GM18507 (cell line): ENCODE measurements at places on chromosomes 12 and 14.

DNA sequence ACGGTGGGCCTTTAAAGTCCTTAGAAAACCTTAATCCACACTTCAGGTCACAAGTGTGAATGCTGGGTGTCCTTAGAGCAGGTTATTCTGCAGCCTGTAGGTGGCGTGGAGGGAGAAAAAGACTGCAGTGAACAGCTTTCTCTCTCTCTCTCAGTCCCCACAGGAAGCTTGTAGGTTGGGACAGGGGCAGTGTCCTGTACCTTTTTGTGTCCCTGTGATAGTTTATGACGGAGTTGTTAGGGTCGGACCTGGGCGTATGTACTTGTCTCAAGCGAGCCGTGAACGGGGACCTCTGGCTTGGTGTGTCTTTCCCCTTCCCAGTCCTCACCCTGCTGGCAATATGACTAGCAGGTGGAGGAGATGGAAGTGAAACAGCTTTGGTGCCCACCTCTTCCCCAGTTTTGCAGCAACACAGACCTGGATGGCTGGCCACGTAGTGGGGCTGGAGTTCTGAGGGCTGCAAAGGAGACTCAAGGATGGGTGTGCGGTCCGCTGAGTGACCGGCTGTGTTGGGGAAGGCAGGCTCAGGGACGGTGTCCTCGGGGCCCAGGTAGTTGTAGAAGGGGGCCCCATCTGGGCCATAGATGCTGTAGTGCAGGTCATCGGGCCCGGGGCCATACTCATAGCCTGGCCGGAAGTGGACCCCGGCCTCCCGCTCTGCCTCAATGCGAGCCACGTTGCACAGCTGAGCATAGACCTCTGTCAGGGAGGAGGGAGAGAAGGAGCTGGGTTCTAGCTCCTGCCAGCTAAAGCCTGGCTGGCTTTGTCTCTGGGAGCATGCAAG, 8.9 kb downstream of the ISCA2 start:
- no peak for DNase-seq

- no peak for DNase-seq
These were observed 27.2 kb downstream of the ARF6 start for GRCh38 chr14:49919825-49920659.

DNA sequence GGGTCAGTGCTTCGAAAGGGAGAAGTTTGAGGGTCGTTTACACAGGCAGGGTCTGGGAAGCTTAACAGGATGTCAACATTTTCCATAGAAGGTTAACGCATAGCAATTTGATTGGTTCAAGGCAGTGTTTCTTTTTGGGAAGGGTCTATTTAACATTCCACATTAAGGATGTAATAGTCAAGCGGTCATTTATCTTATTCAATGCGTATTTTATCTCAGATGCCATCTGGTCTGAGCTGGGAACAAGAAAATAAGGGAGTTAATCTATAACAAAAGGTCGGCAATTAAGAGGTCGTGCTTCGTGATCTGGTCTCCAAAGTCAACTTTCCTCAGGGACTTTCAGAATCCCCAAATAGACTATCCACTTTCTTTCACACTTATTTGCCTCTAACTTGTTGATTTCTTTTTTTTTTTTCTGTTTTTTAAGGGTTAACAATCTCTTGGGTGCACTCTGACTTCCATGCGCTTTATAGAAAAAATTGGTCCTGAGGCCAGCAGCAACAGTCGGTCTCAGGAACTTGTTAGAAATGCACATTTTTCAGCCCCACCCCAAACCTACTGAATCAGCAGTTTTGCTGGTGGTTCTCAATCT, 550 bp upstream of the RESF1 start:
- DNase-seq = no peak

- no peak for DNase-seq
These were observed 7.4 kb downstream of the SMAGP start for GRCh38 chr12:51262758-51263177.

DNA sequence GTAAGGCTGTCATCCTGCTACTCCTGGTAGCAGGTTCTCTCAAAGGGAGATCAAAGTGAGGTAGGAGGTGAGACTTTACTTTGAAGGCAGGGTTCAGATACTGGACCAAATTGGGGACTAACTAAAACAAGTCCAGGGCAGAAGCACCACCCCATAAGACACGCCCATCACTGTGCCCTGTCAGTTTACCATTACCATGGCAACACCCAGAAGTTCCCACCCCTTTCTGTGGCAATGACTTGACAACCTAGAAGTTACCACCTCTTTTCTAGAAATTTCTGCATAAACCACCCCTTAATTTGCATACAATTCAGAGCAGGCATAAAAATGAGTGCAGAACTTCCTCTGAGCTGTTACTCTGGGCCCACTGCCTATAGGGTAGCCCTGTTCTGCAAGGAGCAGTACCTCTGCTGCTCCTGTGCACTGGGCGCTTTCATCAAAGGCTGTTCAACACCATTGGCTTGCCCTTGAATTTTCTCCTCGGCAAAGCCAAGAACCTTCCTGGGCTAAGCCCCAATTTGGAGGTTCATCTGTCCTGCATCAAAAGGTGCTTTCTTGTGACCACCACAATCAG, 64.8 kb upstream of the MAX start:
- no peak for DNase-seq

DNA sequence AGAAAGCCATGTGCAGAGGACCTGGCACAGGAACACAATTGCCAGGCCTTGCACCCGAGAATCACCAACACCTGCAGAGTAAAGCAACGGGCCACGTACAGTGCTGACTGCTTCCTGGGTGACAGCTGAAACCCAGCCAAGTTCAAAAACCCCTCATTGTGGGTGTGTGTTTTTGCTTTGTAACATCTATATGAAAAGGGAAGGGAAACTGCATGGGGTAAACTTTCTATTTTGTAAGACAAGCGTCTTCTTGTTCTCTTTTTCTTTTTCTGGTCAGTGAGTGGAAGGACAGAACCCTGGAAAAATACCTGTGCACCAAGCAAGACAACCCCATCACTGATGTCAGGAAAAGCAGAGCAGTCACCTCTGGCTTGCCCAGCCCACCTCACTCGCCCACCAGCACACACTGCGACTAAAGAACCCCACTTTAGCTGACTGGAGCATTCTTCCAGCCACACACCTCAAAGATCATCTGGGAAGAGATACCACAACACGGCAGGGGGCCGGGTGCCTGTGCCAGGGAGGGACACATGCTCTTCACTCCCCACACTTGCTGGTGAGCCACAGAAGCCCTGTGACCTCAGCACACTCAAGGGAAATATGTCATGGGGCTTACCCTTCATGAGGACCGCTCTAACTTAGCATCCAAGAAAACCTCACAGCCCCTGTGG, 172.3 kb downstream of the NDUFA12 start:
- DNase-seq = peak; percentile 72

- no peak for DNase-seq
These were observed 53.9 kb downstream of the EID3 start for GRCh38 chr12:104357421-104357952.

GRCh38 chr12:120214626-120215356, 13.9 kb upstream of the RPLP0 start:
- no peak for DNase-seq

- no peak for DNase-seq
These were observed 21.7 kb upstream of the MIA2 start for GRCh38 chr14:39212034-39212433.

DNA sequence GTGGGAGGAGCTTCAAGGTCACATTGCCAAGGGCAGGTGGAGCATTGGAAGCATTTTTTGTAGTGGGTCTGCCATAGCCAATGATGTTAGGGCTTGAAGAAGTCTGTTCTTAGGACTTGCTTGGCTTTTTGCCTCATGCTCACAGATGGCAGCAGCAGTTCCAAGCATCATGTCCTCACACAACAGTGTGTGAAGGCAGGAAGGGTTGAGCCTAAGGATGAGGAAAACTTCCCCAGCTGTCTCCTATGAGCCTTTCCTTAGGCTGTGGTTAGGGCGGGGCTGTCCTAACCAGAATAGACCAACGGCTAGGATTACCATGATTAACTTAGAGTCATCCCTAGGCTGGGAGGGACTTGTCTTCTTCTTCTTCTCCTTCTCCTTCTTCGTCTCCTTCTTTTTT, 76.2 kb upstream of the KCNA1 start:
- DNase-seq = no peak

DNA sequence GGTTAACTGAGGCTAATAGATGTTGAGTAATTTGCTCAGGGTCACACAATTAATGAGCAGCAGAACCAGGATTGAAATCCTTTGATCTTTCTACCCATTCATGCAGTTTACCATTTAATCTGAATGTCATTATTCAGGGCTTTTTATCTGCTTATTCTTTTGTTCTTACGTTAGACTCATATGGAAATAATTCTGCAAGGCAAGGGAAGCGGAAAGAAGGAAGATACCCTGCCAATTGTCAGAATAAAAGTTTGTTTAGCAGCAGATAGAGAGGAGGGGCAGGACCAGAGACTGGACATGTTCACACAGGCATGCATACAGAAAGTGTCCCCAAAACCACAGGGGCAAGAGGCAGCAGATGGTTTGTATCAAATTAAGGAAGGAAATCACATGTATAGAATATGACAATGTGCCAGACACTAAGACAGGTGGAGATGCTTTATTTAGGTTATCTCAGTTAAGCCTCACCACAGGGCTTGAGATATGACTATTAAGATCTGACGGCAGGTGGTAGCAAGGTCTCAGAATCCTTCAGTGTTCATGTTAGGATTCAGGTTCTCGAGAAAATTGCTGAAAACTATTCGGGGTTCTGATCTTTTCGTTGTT, 29.8 kb downstream of the BRMS1L start:
- DNase-seq = peak; percentile 40

DNA sequence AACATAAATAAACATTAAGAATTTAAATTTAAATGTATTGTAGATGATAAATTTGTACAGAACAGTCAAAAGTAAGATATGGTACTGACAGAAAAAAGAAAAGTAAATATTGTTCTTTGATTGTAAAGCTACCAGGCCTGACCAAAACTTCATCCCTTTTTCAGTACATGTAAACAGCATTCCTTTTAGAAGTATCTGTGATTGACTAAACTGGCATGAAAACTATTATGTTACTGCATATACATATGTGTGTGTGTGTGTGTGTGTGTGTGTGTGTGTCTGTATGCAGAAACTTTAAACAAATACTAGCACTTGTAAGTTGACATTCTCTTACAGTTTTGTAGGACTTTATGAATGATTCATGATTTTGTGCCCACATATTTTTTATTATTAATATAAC, 270.9 kb downstream of the C12orf50 start:
- DNase-seq = no peak

- no peak for DNase-seq
These were observed 42.0 kb downstream of the GPHB5 start for GRCh38 chr14:63276492-63277342.

DNA sequence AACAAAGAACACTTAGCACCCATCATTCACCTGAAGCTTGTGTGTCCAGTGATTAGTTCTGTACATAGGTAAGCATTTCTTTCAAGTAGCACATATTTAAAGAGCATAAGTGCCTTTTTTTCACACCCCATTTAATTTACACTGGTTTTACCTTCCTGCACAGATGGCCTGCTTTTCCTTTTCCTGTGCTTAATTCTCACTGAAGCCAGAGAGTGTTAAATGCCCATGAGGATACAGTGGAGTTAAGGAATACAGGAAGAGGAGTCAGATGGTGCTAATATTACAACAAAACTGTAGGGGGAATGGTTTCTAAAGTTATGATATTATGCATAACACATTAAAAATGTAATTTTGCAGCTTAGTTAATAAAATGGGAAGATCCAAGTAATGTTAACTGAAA, 31.0 kb upstream of the SLC38A1 start:
- no peak for DNase-seq

- DNase-seq = no peak
These were observed 15.1 kb downstream of the NUAK1 start for GRCh38 chr12:106123551-106124081.

- DNase-seq = no peak
These were observed 126.8 kb upstream of the MAX start for GRCh38 chr14:65228956-65229747.

DNA sequence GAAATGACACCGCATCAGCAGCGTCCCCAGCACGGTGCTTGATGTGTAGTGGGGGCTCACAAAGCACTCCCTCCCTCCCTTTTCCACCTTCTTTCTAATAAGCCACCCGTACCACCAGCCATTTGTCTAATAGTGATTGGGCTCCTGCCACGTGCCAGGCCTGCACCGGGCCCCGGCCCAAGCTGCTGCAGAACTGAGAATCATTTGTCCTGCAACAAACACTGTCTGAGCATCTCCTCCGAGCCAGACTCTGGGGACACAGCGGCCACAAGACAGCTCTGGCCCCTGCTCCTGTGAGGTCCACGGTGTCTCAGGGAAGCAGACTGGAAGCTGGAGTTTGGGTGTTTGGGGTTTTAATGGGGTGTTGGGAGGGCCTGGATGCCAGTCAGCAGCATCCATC, 43.9 kb downstream of the MVK start:
- no peak for DNase-seq

DNA sequence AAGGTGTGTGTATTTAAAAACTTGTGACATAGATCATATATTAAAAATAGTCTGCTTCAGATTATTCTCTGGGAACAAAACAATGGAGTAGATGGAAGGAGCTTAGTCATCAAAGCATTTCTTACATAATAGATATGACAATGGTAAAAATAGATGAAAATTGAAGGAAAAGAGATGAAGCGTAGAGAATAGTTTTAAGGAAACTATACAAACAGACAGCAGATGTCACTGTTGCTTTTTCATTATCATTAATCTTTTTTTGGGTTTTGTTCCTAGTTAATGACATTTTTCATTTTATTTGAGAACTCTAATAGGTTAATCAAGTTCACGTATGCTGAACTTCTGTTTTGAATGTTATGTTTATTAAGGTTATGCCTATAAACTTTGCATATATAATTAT, 149.2 kb upstream of the FBXO33 start:
- no peak for DNase-seq

DNA sequence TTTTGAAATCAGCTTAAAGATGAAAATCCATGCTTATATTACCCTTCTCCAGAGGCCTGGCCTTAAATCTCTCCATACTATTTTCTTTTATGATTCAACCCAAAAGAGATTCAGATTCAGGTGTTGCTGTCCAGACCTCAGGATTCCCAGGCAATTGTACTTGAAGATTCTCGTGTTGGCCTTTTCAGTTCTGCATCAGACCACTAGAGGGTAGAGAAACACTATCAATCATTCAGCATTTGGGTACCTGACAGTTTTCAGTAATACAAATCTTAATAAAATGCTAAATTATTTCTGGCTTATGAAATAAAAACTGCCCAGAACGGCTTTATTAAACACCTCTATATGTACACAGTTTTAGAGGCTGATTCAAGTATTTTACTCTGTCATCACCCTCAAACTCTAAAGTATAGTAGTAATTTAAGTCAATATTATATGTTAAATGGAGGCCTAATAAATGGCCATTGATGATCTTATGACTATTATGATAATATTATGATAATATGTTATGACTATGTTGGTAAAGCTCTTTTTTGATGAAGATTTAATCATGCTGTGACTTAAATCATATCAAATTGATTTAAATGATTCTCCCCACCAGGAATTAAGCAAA, 301.1 kb downstream of the DUSP6 start:
- DNase-seq = peak; percentile 5

- no peak for DNase-seq
These were observed 1.2 kb downstream of the PELI2 start for GRCh38 chr14:56119201-56119981.

DNA sequence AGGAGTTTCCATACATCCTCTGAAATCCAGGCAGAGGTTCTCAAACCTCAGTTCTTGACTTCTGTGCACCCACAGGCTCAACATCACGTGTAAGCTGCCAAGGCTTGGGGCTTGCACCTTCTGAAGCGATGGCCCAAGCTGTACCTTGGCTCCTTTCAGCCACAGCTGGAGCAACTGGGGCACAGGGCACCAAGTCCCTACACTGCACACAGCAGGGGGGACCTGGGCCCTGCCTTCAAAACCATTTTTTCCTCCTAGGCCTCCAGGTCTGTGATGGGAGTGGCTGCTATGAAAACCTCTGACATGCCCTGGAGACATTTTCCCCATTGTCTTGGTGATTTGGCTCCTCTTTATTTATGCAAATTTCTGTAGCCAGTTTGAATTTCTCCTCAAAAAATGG, 10.6 kb downstream of the AREL1 start:
- no peak for DNase-seq
